ENCODE measurements at places on chromosomes 3 and 15.

- no peak for DNase-seq
Measured at GRCh38 chr3:71789922-71790321, 5.0 kb upstream of the PROK2 start.

DNA sequence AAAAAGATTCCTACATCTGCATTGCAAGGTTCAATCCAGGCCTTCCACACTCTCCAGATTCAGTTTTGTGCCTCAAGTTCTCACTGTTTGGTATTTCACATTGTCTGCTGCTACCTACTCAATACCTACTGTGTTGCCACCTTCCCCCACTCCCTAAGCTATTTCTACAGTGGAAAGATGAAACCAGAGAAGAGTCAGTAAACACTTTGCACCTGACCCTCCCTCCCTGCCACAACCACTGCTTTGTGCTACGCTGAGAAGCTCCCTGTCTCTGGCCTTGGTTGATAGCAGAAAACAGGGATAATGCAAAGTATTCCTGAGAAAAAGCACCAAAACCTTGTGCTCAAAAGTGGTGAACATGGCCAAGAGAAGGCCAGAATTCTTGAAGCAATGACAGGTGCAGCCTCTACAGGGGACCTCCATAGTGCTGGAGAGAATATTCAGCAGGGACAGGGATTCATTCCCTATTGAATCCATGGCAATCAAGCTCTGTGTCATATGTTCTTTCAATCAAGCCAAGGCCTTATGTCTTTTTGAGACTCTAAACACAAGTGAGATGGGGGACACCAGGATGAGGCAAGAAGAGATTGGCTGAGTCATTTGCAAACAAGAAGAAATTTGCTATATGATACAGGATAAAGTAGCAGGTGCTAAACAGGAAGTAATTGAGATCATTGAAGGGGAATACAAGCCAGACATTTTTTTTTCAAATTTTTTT lies 83.5 kb upstream of the LIPC start:
- DNase-seq = peak; percentile 7

DNA sequence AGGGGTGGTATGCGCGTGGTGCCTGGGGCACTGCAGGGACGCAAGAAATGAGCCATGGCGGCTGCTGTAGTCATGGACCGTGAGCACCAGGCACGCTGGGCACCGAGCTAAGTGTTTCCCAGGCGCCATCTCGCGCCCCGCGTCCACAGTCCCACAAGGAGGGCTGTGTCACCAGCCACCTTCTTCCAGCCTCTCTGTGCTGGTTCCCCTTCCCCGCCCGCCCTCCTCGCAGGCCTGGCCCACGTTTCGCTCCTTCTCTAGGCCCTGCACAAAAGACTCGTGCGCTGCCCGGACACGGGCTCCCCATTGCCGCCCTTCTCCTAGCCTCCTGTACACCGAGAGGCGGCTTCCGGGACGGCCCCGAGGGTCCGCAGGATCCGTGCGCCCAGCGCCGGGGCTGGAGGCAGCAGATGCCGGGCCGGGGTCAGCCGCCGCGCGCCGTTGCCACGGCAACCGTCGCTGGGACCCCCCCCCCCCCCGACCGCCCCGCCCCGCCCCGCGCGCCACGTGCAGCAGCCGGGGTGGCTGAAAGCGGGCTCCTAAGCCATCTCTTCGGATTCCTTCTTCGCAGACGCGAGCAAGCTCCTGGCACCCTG lies 113.4 kb downstream of the SRGAP3 start:
- DNase-seq = no peak

DNA sequence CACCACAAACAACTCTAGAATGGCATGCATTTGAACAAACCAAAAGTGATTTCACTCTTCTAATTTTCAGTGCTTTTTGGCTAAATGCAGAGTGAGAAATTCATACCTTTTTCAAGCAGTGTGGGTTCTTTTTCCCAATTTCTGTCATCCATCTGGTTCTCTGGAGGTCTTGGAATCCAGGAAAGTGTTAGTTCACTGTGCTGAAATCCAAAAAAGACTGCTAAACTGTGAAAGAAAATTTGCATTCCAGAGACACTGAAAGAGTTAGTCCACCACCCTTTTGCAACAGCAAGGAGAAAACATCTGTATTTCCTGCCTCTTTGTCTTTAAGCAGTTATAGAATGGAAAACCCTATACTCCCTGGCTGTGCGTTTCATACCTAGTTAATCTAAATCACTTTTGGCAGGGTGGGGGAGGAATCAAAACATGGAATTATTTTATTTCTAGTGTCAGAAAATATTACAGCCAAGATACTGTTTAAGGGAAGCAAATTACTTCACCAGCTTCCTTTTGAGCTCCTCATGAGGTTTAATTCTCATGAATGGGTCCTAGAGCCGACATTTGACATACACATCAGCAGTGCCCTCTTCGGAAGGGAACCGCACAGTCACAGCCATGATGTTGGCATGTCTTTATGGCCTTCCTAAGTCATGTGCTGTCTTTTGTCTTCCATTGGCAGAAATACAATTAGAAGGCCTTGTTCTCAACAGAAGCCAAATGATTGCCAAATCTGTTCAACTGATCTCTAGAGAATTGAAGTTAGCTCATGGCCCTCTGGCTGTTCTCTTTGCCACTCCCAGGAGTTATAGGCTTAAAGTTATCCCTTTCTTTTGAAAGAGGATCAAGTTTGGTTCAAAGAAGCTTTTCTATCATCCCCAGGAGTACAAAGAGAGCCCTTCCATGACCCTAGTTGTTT lies 317.7 kb upstream of the TPRG1 start:
- DNase-seq = no peak

DNA sequence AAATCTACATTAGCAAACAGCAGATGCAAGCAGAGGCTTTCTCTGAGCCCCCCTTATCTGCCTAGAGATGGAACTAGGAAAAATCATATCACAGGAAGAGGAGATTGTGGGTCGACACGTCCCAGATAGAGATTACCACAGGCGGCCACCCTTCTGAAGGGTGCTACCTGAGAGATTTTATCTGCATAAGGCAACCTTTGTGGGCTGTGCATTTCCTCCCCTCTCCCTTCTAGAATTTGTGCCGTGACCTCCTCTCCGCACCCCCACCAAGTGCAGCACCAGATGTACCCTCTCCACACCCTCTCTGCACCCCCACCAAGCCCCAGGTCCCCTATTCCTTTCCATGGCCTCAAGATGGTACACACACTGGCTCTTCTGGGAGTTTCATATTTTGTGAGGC lies 27.4 kb downstream of the METTL6 start:
- no peak for DNase-seq

DNA sequence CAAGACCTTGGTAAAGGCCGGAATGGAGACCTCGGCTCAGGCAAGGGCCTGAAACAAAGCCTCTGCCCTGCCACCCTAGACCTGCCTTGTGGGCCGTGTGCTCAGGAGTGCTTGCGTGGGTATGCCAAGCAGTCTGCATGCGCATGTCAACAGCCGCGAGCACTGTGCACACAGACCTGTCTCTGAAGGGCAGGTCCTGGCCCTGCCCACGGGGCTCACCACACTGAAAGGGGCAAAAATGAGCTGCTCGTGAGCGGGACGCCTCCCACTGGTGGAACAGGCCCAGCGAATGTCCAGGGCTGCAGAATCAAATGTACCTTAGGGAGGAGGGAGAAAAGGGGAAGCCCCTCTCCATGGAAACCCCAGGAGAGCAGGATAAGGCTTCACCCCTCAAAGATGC lies 44.3 kb upstream of the FGD5 start:
- no peak for DNase-seq

DNA sequence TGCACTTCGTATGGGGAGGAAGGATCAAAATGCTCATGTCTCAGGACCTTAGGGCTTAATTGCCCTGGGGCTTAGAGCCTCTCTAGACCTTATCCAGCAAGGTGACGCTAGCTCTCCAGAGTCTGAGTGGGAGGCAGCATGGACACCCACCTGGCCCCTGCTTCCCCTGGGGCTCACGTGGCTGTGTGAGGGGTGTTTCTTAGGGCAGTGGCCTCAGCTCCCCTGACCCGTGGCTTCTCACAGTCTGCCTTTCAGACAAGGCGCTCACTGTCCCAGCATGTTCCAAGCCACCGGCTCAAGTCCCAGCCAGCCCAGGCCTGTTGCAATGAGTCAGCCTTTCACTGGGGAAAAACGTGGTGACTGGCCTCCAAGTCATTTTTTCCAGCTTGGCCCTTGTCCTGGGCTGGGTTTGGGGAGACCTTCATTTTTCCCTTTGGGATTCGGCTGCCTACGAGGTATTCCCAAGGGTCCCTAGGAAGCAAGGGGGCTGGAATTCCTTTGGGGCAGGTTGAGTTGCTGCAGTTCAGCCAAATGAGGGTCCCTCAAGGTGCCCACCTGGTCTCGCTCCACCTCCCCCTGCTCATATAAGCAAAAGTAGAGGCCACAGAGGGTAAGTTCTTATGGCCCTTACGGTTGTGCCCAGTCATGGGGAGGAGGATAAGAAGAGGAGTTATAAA lies 15.7 kb downstream of the BHLHE40 start:
- DNase-seq = no peak

GRCh38 chr3:11602239-11602840 lies 41.4 kb downstream of the VGLL4 start:
- DNase-seq = no peak

DNA sequence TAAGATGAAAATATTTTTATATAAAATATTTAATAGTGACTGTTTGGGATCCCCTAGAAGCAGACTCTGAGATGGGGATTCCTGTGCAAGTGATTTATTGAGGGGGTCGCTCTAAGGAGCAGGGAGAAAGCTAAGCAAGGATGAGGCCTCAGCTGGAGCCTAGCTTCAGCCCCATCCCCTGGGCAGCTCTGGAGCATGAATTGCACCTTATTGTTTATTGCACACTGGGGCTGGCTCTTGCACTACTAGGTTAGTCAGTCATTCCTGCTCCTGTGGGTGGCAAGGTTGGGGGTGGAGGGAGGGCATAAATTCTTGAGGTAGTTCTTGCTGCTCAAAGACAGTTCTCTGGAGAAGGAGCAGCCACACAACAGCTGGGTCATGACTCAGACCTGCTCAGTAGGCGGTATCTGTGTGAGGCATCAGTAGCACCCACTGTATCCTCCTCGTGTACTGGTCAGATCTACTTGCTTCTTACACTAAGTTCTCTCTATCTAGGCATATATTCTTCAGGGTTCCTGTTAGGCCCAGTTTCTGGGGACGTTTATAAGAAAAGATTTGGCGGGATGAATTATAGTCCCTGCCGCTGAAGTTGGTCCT lies 27.2 kb upstream of the TNFSF10 start:
- DNase-seq = no peak

DNA sequence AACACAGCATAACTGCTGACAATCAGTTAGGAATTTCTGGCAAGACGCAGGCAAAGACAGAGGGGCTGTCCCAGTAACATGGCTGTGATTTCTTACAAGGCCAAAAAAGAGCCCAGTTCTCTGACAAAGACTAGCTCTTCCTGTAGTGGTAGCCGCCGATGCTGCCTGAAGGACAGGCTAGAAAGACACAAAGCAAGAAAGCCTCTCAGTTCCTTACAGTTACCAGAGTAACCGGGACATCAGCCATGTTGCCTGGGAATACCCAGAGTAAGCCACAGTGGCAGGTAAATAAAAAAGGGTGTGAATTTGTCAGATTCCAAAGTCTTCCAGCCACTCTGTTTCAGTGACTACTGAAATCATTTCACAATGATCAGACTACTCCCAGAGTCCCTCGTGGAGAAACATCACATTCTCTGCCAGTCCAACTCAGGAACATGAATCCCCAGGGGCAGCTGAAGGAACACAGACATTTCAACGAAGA lies 493.6 kb upstream of the ADAMTS9 start:
- no peak for DNase-seq

Data from NCI-H1105 (cell line).